NCI-H1694 treated with DMSO at 0.1 percent for 48 hours (cell line): ENCODE measurements at places on chromosomes 5 and 9.

- no peak for DNase-seq
These were observed 73.2 kb upstream of the SLIT3 start for GRCh38 chr5:169374111-169374510.

GRCh38 chr5:123273984-123274383 lies 149.2 kb downstream of the CEP120 start:
- no peak for DNase-seq

DNA sequence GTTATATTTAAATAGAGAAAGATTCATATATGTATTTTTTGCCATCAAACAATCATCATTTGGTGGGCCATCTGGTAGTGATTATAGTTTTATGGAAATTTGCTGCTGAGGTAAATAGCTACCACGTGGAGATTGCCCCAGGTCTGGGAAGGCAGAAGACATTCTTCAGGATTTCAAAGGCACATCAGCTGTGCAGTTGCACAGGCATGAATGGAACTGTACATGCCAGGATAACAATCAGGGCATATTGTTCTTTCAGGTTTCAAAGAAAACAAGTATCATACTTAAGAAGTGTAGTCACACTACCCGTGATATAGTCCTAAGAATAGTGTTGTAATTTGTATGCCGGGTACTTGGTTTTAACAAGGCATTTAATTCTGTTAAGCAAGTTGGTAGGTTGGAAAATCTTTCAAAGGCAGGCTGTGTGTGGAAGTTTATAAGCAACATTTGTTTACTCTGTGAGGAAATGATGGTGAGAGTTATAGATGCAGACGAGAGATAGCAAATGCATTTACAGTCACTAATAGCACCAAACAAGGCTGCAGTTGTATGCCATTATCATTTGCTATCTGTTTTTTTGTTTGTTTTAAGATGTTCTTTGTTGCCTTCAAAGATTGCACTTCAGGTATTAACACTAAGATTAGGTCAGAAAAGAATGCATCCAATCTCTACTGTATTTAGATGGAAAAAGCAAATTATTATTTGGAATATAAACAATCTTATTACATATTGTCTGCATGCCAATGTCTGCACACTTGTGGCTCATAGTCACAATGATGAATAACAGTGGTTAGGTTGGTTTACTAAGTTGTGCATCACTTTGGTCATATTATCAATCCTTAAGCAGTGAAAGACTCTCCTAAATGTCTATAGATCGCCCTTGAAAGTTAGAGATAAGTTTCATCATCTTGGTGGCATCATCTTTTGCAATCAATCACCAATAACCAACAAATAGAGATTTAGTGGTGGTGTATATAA lies 55.3 kb downstream of the RPS23 start:
- no peak for DNase-seq

DNA sequence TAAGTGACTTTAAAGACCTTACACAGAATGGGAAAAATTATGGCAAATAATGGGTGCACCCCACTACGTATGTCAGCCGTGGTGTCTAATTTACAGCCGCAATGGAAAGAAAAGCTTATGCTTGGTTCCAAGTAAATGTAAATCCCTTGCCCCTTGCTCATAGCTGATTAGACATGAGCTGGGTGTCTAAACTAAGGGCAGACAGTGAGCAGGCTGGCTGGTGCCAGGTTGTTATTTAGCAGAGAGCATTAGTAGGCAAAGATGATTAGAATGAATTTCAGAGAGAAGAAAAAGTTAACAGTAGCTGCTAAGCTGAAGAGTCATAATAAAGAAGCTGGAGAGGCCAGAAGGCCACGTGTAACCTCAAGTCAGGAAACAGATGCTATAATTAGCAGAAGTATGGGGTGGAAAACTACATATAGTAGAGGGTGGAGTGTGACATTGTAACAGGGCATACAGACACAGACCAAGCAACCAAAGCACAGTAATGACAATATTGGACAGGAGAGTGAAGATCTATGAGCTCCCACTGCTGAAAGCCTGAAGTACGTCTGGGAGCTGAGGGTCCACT lies 257.7 kb downstream of the MCTP1 start:
- no peak for DNase-seq

GRCh38 chr5:133129289-133129688 lies 77.5 kb downstream of the HSPA4 start:
- no peak for DNase-seq

DNA sequence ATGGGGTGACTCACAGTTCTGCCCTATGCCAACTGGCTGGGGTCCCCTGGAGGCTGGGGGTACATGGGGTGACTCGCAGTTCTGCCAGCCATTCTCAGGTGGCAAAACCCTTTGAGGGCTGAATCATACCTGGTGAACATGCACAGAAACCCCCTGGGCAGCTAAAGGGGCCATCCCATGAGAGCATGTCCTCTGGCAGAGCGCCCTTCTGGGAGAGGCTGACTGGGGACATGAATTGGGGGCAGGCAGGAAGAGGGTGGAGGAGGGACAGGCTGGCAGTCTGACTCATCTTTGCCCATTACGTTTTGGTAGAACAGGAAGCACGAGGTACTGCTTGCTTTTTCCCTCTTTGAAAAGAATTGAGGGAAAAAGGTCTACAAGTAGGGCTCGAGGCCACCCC lies 16.7 kb downstream of the TRAF1 start:
- DNase-seq, result no peak

DNA sequence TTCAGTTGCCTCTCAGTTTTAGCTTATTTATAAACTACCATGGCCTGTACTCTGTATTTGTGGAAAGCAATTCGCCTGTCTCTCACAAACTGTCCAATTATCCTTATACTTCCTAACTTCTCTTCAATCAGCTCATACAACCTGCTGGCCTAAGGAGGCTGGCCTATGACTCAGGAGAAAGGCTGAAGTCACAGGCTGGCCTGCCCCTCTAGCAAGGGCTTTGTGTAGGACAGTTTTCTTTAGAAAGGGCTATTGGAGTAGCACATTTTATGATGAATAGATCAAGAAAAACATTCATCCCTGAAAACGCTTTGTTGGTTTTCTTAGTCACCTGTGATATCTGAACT lies 988.7 kb upstream of the ARRDC3 start:
- no peak for DNase-seq

GRCh38 chr5:175679411-175679810 lies 21.5 kb downstream of the HRH2 start:
- DNase-seq, result no peak

DNA sequence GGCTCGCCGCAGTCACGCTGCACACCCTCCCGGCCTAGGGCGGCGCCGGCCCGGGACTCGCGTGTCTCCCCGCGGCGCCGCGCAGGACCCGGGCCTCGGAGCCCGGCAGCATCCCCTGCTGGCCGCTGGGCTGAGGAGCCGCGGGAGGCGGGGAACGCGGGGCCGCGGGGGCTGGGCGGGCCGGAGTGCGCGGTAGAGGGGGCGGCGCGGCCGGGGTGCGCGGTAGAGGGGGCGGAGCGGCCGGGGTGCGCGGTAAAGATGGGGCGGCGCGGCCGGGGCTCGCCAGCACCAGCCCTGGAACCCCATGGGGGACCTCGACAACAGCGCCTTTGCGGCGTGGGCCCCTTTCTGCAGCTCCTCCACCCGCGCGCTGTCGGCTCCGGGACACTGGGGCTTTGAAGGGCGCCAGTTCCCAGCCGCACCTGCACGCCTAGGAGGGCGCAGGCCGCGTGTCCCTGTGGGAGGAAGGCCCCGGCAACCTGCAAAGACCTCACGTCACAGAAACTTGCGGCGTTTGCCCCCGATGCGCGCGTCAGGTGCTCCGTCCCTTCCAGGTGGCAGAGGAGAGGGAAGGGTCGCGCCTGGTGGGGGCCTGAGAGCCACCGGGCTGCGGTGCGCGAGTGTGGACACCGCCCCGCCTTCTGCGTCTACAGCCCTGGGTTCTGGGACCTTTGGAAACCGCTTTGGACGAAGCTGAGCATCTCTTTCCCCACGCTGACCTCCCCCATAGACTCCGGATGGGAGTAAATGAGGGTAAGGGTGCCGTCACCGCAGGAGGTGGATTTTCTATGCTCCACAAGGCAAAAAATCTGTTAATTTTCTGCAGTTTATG lies 49.6 kb downstream of the NSUN2 start:
- no peak for DNase-seq

GRCh38 chr5:24904981-24905517 lies 260.3 kb upstream of the CDH10 start:
- peak; percentile 59 for DNase-seq

GRCh38 chr5:81163651-81164050 lies 69.5 kb upstream of the CKMT2 start:
- no peak for DNase-seq

- DNase-seq, result no peak
These were observed 92.7 kb downstream of the KCNIP1 start for GRCh38 chr5:170596482-170597044.

GRCh38 chr5:52520171-52520570 lies 267.5 kb upstream of the ITGA1 start:
- no peak for DNase-seq

- DNase-seq, result no peak
These were observed 439.9 kb upstream of the TLE4 start for GRCh38 chr9:79131824-79132377.

DNA sequence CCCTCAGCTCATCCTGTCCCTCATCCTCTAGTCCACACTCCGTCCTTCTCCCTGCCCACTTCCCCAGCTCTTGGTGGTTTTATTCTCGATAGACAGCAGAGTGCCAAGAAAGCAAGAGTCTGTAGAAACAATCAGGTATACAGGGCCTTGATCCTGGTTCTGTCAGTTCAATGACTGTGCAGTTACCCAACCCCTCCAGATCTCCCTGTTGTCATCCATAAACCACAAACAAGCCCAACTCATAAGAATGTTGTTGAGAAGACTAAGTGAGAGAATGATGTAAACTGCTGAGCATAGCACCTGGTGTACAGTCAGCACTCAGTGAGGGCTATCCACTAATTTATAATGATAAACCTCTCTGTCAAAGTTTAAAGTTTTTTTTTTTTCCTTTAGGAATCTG lies 31.3 kb downstream of the ISL1 start:
- no peak for DNase-seq

DNA sequence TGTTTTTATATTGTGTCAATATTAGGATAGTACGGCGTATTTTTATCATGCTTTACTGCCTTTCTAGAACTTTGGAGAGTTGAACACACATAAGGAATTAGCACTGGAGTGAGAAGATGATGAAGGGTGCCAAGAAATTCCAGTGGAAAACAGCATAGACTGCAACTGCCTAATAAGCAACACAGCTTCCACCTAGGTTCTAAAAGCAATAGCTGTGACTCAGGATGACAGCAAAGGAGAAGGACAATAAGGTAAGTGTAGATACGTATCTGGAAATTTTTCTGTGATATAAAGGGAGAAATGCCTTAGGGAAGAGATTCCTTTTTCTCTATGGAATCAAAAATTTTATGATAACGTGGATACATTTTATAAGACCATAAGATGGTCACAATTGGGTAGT lies 7.4 kb downstream of the PTPRD start:
- DNase-seq, result no peak

DNA sequence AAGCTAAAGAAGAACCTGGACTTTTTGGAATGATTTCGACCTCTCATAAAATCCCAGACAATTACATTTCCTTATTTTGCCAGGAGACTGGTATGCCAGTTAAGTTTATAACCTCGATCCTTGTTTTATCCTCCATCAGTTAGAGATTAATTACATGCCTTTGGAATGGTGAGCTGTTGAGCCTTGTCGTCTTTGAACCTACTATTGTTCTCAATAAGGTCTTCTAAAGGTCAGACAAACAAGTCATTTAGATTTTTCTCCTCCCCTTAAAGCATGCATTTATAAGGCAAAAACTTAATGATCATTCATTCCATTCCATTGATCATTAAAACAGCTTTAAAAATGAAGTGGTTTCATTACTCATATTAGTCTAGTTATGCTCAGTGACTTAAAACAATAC lies 304.9 kb downstream of the DOCK8 start:
- DNase-seq, result no peak

DNA sequence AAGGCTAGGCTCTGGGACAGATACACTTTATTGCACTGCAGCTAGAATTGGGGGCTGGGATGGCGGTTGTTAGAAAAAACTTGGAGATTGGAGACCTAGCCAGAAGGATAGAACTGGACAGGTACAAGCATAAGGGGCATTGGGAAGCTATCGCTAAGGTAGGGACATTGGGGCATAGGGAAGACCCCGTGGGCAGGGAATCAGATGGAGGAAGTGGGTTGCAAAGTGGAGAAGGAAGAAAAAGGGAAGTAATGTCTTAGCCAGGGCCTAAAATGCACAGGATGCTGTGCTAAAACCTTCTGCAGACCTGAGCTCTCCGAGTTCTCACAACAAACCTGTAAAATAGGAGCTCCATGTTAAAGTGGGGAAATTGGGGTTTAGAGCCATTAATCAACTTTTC lies 178.2 kb downstream of the ZDHHC21 start:
- no peak for DNase-seq

DNA sequence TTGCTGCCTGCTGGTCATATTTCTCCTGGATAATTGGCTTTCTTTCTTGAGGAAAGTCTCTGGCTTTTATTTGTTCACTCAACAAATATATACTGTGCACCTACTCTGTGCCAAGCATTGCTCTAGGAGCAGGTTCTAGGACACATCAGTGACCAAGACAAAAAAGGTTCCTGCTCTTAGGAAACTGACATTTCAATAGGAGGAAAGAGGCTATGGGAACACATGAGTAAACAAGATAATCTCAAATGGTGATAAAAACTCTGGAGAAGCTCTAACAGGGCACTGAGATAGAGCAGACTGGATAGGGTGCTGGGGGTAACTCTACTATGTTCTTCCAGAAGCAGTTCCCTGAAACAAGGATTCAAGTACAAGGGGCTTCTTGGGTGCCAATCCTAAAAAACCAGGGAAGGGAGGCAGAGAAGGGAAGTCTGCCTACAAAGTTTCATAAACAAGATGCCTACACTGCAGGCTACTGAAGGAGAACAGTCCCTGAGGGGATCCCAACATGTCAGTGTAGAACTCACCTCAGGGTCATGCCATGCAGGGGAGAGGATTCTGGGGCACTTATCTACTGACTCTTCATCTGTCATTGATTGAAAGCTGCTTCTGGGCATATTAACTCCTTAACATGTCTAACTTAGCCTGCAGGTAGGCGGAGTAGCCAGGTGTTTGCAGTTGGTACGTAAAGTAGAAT lies 181.3 kb downstream of the GRIA1 start:
- no peak for DNase-seq

- DNase-seq, result no peak
These were observed 43.2 kb upstream of the NR3C1 start for GRCh38 chr5:143446535-143447226.

- DNase-seq, result no peak
These were observed 113.4 kb downstream of the ST8SIA4 start for GRCh38 chr5:100789694-100790093.

GRCh38 chr9:101727612-101728524 lies 10.6 kb downstream of the GRIN3A start:
- DNase-seq, result peak; percentile 28

GRCh38 chr9:125330587-125330986 lies 69.0 kb downstream of the GAPVD1 start:
- DNase-seq, result no peak

GRCh38 chr9:36858805-36859375 lies 175.2 kb downstream of the PAX5 start:
- no peak for DNase-seq

GRCh38 chr5:103119070-103119764 lies 721 bp downstream of the GIN1 start:
- peak; percentile 63 for DNase-seq

DNA sequence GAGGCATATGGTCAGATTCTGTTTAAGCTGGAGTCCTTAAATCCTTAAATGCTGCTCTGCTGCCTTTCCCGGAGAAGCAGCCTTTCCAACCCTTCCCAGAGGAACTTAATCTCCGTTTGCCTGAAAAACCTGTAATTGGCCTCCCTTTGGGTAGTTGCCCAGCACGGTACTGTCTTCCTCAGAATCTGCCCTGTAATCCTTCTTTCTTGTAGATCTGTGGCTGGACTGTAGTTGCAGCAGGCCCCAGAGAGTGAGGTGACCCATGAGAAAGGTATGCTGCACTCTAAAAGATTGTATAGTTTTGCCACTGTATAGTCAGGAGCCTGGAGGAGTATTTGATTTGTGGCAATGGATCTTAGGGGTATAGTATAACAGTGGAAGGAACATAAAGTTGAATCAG lies 11.7 kb downstream of the SPIN1 start:
- no peak for DNase-seq
